PC-9 (cell line): ENCODE measurements at places on chromosomes 1 and 21. TPM values are rescaled to one million over a fixed set of nuclear protein-coding genes. Genes with fewer than 3 reads are reported as not detected.

Gene STUM
- total RNA-seq = not detected in 2 replicates

- DNase-seq = peak; percentile 82
Observed at GRCh38 chr1:226547754-226548191, 791 bp upstream of the STUM start.

DNA sequence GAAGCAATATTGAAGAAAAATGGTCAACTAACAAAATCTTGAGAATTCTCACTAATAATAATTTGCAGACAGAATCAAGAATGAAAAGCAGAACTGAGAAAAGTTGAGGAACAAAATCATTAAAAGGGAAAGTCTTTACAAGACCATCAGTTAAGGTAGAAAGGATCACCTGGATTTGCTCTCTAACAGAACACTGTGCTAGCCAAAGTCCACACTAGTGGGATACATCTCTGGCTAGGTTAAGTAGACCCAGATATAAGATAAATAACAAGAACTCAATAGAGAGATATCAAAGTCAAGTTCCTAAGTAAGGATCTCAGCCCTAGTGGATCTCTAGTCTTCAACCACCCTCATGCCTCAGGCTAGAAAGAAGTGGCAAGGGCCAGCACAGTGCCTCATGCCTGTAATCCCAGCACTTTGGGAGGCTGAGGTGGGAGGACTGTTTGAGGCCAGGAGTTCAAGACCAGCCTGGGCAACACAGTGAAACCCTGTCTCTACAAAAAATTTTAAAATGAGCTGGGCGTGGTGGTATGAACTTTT, 19.6 kb downstream of the IPP start:
- no peak for DNase-seq

DNA sequence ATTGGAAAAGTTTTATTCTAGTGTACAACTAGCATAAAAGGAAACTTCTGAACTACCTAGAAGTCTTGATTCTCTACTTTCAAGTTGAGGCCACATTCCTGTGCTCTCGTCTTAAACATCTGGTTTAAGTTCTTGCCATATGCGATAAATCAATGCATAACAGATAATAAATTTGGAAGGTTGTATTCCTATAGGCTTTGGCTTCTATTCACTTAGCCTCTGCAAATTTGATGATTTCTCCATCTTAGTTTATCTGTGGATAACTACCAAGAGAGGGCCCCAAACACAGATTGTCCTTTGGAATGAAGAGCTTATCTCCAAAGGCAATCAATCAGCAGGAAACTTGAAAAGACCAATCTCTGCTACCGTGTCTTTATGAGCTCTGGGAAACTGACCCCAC, 11.7 kb upstream of the RNF2 start:
- no peak for DNase-seq

Gene ADGRL4
- total RNA-seq = not detected in 2 replicates

- no peak for DNase-seq
Observed at GRCh38 chr1:14842361-14842760, 243.9 kb downstream of the KAZN start.

DNA sequence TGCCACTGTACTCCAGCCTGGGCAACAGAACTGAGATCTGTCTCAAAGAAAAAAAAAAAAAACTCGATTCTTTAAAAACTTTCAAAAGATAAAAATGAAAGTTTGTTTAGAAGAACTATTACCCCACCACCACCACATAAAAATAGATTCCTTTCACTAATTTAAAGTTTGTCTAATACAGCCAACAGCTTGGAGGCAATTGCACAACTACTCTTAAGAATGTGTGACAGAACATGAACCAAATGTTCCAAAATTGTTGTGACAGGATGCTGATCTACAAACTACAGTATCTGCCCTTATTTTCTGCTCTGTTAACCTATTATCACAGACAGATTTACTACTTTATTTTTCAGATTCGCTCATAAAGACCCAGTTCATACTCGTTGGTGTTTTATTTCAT, 5.5 kb upstream of the TGFBR3 start:
- DNase-seq = no peak

GRCh38 chr1:44464361-44464760, 59.3 kb downstream of the RNF220 start:
- DNase-seq = no peak

Gene NEGR1
- total RNA-seq = 0.23 and 0.44 TPM in 2 replicates

- DNase-seq = no peak
Observed at GRCh38 chr1:240092301-240093119, 827 bp downstream of the FMN2 start.

Gene OLIG1
- total RNA-seq = not detected in 2 replicates

GRCh38 chr1:227782226-227782625, 33.2 kb upstream of the PRSS38 start:
- no peak for DNase-seq

Gene KCNJ15
- not detected in 2 replicates for total RNA-seq

DNA sequence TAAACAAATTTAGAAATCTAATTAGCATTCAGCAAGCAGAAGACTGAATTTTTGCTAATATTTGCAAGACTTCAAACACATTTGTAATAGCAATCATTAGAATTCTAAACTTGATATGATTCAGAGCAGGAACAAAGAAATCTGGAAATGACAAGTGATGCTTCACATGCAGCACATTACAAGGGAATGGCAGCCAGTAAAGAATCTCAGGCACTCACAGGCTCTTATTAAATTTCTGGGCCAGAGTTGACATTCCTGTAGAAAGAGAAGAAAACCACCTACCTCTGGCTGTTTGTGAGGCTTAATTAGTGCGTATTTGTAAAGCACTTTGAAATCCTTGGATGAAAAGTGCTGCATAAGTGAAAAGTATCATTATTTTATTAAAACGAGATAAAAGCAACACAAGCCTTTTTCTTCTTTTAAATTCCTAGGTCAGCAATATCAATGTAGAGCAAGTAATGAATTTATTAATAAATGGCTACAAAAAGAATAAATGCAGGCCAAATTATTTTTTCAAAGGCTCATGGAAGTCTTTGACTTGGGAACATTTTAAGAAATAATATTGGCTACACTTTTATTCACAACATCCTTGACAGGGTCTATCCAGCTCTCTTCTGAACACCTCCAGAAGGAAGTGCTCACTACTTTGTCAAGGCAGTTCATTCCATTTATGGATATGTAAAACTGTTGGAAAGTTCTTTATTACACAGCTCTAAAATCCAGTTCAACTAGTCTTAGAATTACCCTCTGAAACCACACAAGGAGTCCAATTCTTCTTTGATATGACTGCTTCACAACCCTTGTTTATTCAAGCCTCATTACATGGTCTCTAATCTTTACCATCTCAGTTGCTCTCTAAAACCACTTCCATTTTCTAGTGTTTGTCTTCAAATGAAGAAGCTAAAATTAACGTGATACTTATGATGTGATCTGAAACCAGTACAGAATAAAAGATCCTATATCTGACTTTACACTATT, 32.1 kb upstream of the SCYL3 start:
- no peak for DNase-seq

GRCh38 chr1:40857737-40858136, 4.4 kb downstream of the CITED4 start:
- DNase-seq = no peak

Gene LIN9
- total RNA-seq = 10.0 and 12.1 TPM in 2 replicates

GRCh38 chr21:35738347-35738961, 321.9 kb downstream of the SETD4 start:
- no peak for DNase-seq

Gene RPS27
- total RNA-seq = 898 and 1,409 TPM in 2 replicates

Gene FHL3
- 26.2 and 29.8 TPM in 2 replicates for total RNA-seq

- no peak for DNase-seq
Observed at GRCh38 chr1:178262120-178262500, 168.2 kb downstream of the RASAL2 start.

Gene MTMR11
- 16.0 and 18.2 TPM in 2 replicates for total RNA-seq

Gene IGSF8
- total RNA-seq = 27.4 and 38.0 TPM in 2 replicates

Gene PLA2G2F
- total RNA-seq = 0.20 TPM in 1 of 2 replicates, not detected in the other

Gene PSRC1
- 26.4 and 28.6 TPM in 2 replicates for total RNA-seq

- DNase-seq = peak; percentile 12
Observed at GRCh38 chr1:18464665-18465050, 16.1 kb upstream of the KLHDC7A start.

Gene SEMA4A
- 16.2 and 19.1 TPM in 2 replicates for total RNA-seq

- DNase-seq = no peak
Observed at GRCh38 chr1:155092641-155093040, 14.0 kb downstream of the EFNA3 start.

- no peak for DNase-seq
Observed at GRCh38 chr1:230232371-230232771, 165.3 kb downstream of the GALNT2 start.

DNA sequence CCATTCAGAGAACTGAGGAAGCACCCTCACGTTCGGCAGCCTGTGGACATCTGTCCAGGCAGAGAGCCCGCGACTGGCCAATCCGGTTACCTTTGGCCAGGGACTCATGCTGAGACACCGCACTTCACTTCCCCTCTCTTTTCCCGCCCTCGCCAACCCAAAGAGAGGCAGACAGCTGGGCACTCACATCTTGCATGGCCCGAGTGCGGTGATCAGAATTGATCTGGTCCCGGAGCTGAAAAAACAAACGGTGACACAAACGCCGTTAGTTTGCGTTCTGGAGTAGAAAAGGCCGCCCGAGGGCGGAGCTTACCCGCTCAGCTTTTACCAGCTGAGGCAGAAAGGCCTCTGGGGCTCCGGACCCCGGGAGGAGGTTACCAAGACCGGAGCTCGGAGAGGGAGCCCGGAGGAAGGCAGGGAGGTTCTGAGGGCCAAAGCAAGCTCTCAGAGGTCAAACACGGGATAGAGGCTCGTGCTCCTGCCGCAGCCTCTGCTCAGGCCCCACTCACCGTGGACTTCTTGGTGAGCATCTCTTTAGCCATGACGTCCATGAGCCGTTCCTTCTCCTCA, 376 bp downstream of the SF3A3 start:
- peak; percentile 56 for DNase-seq

GRCh38 chr21:45387506-45387905, 17.5 kb upstream of the COL18A1 start:
- DNase-seq = no peak

DNA sequence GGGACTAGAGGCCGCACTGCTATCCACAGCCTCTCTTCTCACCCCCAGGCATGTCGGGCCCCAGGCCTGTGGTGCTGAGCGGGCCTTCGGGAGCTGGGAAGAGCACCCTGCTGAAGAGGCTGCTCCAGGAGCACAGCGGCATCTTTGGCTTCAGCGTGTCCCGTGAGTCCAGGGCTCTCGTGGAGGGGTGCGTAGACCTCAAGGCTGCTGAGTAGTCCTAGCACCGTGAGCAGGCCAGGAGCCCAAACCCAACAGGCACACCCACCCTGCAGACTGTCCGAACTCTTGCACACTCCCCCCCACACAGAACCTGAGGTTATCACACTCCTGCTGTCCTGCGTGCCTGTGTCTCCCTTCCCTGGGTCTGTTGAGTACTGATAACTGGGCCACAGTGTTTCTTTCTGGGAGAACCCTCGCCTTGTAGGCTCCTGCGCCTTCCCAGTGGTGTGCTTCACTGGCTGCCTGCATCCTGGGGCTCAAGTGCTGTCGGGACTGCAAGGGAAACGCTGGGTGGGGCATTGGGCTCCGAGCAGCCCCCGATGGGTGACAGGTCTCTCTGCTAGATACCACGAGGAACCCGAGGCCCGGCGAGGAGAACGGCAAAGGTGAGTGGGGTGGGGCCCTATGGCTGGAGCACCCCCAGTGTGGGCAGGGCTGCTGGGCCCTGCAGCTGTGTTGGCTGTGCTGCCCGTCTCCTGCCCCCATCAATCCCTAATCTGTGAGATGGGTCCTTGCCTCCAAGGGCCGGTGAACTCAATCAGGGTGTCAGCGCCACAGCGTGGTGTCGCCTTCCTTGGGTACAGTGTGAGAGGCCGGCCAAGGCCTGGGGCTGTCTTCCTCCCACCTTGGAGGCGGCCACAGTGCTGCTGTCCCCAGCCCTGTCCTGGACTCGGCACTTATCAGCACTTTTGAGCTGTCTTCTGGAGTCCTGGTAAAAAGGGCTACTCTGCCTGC, 4.0 kb upstream of the GJC2 start:
- DNase-seq = no peak

DNA sequence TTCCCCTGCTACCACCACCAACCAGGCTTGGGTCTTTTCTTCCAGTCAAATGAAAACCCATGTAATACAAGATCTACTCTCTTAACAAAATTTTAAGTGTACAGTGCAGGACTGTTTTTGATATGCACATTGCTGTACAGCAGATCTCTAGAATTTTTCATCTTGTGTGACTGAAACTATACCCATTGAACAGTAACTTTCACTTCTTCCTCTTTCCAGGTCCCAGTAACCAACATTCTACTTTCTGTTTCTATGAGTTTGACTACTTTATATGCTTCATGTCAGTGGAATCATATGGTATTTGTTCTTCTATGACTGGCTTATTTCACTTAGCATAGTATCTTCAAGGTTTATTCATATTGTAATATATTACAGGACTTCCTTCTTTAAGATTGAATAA, 45.3 kb upstream of the PLPPR4 start:
- DNase-seq = no peak

Gene GSTM3
- total RNA-seq = 101 and 110 TPM in 2 replicates

Gene PTPN22
- total RNA-seq = 0.11 TPM in 1 of 2 replicates, not detected in the other

DNA sequence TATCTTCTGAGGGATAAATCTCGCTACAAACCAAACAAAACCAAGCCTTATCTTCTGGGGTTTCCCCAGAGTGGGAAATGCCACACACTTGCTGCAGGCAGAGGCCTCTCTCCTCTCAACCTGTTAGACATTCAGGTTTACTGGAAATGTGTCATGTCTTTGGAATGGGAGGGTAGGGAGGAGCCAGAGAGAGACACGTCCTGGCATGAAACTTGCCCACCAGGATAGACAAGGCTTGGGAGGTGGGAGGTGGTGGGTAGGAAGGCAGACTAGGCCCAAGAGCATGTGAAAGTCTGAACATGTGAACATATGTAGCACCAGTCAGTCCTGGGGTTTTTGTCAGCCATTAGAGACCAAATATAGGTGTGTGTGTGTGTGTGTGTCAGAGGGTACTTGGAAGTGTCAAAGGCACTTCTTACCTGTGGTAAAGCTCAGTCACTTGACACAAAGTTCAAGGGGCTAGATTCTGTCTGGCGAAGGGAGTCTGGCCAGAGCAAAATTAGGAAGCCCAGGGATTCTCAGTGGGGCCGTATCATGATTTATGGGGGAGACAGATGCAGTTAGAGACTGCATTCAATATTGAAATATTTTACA, 32.4 kb upstream of the PIGC start:
- DNase-seq = peak; percentile 86

- no peak for DNase-seq
Observed at GRCh38 chr1:179178183-179178582, 51.3 kb downstream of the ABL2 start.

Gene PLA2G2D
- total RNA-seq = not detected in 2 replicates

- no peak for DNase-seq
Observed at GRCh38 chr1:3931007-3931912, 31.2 kb upstream of the C1orf174 start.

DNA sequence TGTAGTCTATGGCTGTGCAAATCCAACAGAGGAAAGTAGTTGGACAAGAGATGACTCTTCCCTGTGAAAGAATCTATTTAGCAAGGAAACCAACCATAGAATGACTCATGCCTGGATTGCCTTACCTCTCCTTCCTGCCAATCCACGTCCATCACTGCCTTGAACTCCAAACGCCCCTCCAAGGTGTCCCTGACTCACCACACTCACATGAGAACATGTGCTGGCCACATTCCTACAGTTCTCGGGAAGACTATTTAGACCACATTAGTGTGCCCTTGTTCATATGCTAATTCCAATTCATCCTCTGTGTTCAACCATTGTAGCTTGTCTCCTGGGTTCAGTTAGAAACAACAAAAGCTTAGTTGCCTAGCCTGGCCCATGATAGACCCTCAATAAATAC, 157.3 kb downstream of the SLC30A10 start:
- DNase-seq = peak; percentile 27

- DNase-seq = no peak
Observed at GRCh38 chr1:205283270-205284147, 38.0 kb downstream of the NUAK2 start.
